Thoracic aorta (tissue), 2 donors: ENCODE measurements at places on chromosomes 11 and 22. TPM values are rescaled to one million over a fixed set of nuclear protein-coding genes. Genes with fewer than 3 reads are reported as not detected.

Gene CEP164
- total RNA-seq = 53.4 TPM

Gene HEPHL1
- not detected for total RNA-seq

Gene SAA1
- total RNA-seq = 18.9 TPM

Gene CNTN5
- total RNA-seq = 4.2 TPM

Gene SCUBE2
- 1.2 TPM for total RNA-seq

- H3K27ac ChIP-seq = no peak overlapping the region
- no peaks in the 10 kb centered on the region for H3K4me1 ChIP-seq
- DNase-seq = no peak
- no peaks in the 10 kb centered on the region for H3K27me3 ChIP-seq
- no peak overlapping the region for H3K4me3 ChIP-seq
These were observed 72.9 kb downstream of the CACNA1I start for GRCh38 chr22:39643311-39644083.

GRCh38 chr11:66904981-66905521, 48.2 kb downstream of the LRFN4 start:
- H3K27me3 ChIP-seq = no peaks in the 10 kb centered on the region
- H3K27ac ChIP-seq = no peak overlapping the region
- H3K36me3 ChIP-seq = no peaks in the 10 kb centered on the region
- DNase-seq = no peak
- no peak overlapping the region for H3K4me3 ChIP-seq

- no peak overlapping the region for H3K4me3 ChIP-seq
- peaks cover 9% of the 10 kb centered on the region for H3K4me1 ChIP-seq
- no peak for DNase-seq
These were observed 23.1 kb downstream of the PIH1D2 start for GRCh38 chr11:112050721-112051120.

GRCh38 chr22:37283393-37283937, 1.2 kb downstream of the CYTH4 start:
- H3K4me3 ChIP-seq = peak overlapping the region; percentile 67
- H3K27ac ChIP-seq = peak overlapping the region; percentile 30
- no peak for DNase-seq
- no peaks in the 10 kb centered on the region for H3K27me3 ChIP-seq
- no peaks in the 10 kb centered on the region for H3K4me1 ChIP-seq

DNA sequence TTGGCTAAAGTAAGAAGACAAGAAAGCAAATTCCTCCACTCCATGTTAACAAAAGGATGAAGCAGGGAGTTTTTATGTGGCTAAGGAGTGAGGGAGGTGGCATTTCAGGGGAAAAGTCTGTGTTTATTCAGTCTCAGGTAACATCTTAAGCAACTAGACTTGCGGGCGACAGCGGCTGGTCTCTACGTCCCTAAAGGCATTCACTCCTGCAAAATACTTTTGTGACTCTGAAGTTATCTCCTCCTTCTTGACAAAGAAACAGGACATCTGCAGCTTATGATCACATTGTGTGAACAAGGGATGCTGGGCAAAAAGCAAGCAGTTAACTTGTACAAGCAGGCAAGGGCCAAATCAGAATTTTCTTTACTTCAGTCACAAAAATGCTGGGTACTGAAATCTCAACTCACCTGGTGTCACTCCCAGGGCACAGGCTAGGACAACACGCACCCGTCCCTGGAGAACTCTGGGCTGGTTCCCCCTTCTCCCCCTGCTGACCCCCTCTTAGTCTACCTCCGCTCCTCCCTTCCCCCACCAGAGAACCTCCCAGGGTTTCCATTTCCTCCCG, 38.3 kb downstream of the IGLL5 start:
- no peaks in the 10 kb centered on the region for H3K36me3 ChIP-seq
- DNase-seq = no peak
- H3K4me1 ChIP-seq = no peaks in the 10 kb centered on the region
- no peak overlapping the region for H3K27ac ChIP-seq
- H3K27me3 ChIP-seq = no peaks in the 10 kb centered on the region

GRCh38 chr11:104799251-104799650, 99.0 kb downstream of the CASP12 start:
- no peak for DNase-seq
- H3K4me3 ChIP-seq = no peak overlapping the region
- H3K27ac ChIP-seq = no peak overlapping the region
- H3K36me3 ChIP-seq = no peaks in the 10 kb centered on the region
- no peaks in the 10 kb centered on the region for H3K4me1 ChIP-seq
- H3K27me3 ChIP-seq = no peaks in the 10 kb centered on the region

DNA sequence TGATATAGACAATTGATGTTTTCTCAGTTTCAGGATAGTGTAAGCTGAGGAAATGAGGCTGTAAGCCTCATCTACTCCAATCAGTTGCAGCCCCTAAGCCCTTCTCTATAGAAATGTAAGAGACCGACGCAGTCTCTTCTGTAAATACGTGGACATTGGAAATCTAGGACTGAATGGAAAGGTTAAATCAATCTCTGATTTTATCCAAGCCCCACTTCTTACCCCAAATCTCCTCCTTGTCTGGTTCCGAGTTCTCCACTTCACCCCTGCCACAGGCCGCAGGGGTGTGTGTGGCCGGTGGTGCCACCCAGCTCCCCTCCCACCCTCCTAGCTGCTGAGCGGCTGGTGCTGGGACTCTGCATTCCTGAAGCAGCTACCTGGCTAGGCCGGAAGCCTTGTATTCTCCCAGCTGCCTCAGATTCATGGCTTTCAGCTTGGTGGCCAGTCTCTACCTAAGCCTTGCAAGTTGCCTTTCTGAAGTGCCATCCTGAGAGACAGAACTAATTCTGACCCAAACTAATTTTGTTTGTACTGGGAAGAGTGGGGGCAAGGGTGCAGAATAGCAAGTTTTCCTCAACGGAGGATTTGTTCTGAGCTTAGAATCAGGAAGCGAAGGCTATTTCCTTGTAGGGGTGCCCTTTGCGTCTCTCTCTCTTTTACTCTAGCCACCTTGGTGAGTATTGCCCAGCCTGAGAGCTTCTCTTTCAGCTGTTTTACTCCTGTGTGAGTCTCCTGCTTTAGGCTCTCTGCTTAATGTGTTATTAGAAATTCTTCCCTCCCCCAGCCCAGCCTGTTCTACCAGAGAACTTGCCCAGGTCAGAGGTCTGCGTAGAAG, 749 bp downstream of the VWA5A start:
- peak overlapping the region; percentile 93 for H3K4me3 ChIP-seq
- peaks cover 30% of the 10 kb centered on the region for H3K4me1 ChIP-seq
- peak overlapping the region; percentile 59 for H3K27ac ChIP-seq
- peaks cover 25% of the 10 kb centered on the region for H3K36me3 ChIP-seq

GRCh38 chr11:48104568-48104924, 112.1 kb upstream of the OR4B1 start:
- peaks cover 4% of the 10 kb centered on the region for H3K4me1 ChIP-seq
- no peaks in the 10 kb centered on the region for H3K36me3 ChIP-seq
- no peak overlapping the region for H3K4me3 ChIP-seq
- no peaks in the 10 kb centered on the region for H3K27me3 ChIP-seq

GRCh38 chr11:47387944-47388696, 9.8 kb upstream of the SPI1 start:
- no peaks in the 10 kb centered on the region for H3K27me3 ChIP-seq
- no peaks in the 10 kb centered on the region for H3K36me3 ChIP-seq
- H3K27ac ChIP-seq = no peak overlapping the region

DNA sequence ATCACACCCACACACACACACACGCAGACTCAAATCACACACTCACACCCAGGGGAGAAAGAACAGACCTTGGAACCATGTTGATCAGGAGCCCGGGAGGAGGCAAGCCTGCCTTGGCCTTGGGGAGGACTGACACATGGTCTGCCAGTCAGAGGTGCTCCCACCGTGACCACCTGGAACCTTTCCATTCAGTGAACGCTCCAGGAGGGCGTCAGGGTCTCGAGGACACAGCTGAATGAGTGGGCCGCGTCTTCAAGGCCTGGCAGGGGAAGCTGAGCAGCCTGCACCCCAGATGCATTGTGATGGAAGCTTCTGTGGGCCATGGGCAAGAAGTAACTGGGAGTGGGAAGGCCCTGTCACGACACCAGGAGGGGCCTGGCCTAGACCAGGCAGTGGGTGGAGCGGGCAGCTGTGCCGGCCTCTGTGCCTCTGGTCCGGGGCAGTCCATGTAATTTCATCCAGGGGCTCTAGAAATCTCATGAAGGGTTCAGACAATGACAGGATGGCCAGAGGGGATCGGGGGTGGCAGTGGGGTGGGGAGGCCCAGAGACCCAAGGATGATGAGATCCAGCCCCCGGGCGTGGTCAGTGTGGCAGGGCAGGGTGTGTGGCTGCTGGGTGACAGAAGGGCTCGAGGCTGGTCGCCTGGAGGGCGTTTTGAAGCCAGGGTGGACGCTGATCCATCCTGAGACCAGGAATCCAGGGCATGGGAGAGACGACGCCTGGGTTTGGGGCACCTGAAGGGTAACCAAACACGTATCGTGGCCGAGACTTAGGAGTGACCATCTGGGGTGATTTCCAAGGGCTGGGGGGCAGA, 53.7 kb downstream of the IGF2 start:
- H3K4me3 ChIP-seq = no peak overlapping the region
- no peak overlapping the region for H3K27ac ChIP-seq
- DNase-seq = no peak
- H3K36me3 ChIP-seq = no peaks in the 10 kb centered on the region
- H3K4me1 ChIP-seq = no peaks in the 10 kb centered on the region
- H3K27me3 ChIP-seq = no peaks in the 10 kb centered on the region

- no peak for DNase-seq
- peaks cover 76% of the 10 kb centered on the region for H3K36me3 ChIP-seq
- H3K4me1 ChIP-seq = no peaks in the 10 kb centered on the region
- H3K27ac ChIP-seq = no peak overlapping the region
These were observed 13.4 kb upstream of the GRK2 start for GRCh38 chr11:67252831-67253239.

- no peak overlapping the region for H3K27ac ChIP-seq
- no peaks in the 10 kb centered on the region for H3K27me3 ChIP-seq
- H3K4me3 ChIP-seq = no peak overlapping the region
- no peaks in the 10 kb centered on the region for H3K4me1 ChIP-seq
These were observed 426.4 kb upstream of the LUZP2 start for GRCh38 chr11:24070435-24070834.

DNA sequence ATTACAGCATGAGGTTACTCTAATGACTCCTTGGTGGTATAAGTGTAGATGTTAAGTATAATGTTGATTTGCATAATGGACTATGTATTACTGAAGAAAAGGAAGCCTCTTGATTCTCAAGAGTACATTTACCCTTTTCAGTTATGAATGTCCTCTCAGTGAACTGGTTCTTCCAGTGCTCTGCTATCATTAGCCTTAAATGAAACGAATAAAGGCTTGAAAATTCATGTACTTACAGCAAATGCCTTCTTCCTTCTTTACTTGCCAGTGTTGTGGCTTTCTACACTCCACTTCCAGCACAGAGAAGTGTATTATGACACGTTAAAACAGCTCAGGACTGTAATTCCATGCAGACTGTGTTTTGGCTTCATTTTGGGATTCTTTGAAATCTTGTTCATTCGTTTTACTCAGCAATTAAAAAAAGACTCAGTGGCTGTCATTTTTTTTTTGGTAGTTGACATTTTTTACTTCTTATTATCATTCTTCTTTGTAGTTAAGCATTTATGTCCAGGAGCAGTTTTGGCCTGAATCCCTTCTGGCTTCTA, 96.9 kb downstream of the MTMR3 start:
- no peaks in the 10 kb centered on the region for H3K4me1 ChIP-seq
- peaks cover 4% of the 10 kb centered on the region for H3K36me3 ChIP-seq
- H3K27me3 ChIP-seq = no peaks in the 10 kb centered on the region
- no peak overlapping the region for H3K27ac ChIP-seq
- no peak overlapping the region for H3K4me3 ChIP-seq

- DNase-seq = no peak
- no peaks in the 10 kb centered on the region for H3K36me3 ChIP-seq
- H3K27ac ChIP-seq = no peak overlapping the region
- no peaks in the 10 kb centered on the region for H3K27me3 ChIP-seq
These were observed 48.1 kb upstream of the EIF3D start for GRCh38 chr22:36577019-36577418.

DNA sequence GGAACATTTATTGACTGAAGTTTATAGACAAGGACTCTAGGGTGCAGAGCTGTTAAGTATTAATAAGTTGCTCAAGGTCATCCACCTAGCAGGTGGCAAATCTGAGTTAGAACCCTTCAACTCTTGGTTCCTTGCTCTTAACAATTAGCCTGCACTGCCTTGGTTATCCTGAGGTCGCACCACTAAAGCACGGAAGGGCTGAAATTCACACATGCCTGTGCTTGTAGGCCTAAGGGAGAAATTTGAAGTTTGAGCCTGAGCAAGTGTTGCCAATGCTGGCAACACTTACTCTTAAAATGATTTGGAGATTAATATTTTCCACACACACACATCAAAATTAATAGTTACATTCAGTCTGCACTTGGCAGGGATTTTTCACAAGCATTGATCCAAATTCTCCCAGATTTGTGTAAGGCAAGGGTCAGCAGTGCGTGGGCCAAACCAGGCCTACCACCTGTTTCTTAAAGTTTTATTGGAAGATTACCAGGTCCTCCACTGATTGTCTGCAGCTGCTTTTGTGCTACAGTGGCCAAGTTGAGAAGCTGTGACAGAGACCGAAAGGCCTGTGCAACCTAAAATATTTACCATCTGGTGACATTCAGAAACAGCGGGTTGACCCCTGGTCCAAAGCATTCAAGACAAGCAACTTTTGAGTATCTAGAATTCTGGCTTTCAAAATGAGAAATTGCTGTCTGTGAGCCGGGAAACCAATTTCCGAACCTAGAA, 16.3 kb downstream of the APOL5 start:
- H3K4me1 ChIP-seq = no peaks in the 10 kb centered on the region
- DNase-seq = no peak
- no peaks in the 10 kb centered on the region for H3K27me3 ChIP-seq

DNA sequence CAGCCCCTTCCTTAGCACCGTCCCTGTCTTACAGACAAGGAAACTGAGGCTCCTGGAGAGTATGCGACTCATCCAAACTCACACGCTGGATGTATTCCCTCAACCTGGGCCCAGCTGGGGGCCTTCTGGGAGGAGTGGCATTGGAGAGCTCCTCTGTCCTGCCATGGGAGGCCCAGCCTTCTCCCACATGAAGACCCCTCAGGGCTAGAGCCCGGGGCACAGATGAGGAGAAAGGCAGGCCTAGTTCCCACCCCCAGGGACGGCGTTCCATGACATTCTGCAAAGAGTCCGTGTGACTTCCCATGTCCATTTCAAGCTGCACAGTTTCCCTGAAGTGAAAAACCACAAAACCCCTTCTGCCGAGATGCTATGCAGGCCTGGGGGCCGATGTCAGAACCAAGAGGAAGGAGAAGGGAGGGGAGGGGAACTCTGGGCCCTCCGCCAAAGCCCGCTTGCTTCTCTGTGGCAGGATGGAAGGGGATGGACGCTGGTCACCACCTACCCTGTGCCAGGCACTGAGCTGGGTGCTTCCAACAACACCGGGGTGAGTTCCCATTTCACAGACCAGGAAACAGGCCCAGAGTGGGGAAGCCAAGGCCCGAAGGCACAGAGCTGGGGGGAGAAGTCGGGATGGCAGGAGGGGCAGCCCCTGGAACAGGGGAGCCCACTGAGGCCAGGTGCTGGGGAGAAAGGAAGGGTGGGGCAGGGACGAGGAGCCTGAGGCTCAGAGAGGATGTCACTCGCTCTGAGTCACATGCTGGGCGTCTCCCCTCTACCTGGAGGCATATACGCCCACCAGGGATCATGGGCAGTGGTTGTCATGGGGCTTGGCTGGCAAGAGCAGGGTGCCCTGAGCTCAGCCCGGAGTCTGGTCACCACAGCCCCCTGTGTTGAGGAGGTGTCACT, 15.7 kb downstream of the RAC2 start:
- H3K4me1 ChIP-seq = peaks cover 4% of the 10 kb centered on the region
- no peak overlapping the region for H3K4me3 ChIP-seq
- no peaks in the 10 kb centered on the region for H3K27me3 ChIP-seq
- DNase-seq = no peak
- H3K27ac ChIP-seq = no peak overlapping the region
